Posterior vena cava (tissue), 2 donors: ENCODE measurements at places on chromosomes 3 and 15. TPM values are rescaled to one million over a fixed set of nuclear protein-coding genes. Genes with fewer than 3 reads are reported as not detected.
A peak's percentile ranks its signal among the peaks of the same experiment; 100 is the strongest.

XCR1 gene
- total RNA-seq: 0.14 TPM

DAZL gene
- total RNA-seq: not detected

FAM107A gene
- total RNA-seq: 38.7 TPM

IRAK2 gene
- total RNA-seq: 2.3 TPM

- DNase-seq: no peak
These were observed 56.6 kb upstream of the FAM3D start for GRCh38 chr3:58723173-58723572.

GRCh38 chr3:70583682-70584081 lies 271.2 kb upstream of the MDFIC2 start:
- no peak for DNase-seq

GRCh38 chr3:116770815-116771450 lies 61.4 kb downstream of the TUSC7 start:
- DNase-seq: no peak

DNA sequence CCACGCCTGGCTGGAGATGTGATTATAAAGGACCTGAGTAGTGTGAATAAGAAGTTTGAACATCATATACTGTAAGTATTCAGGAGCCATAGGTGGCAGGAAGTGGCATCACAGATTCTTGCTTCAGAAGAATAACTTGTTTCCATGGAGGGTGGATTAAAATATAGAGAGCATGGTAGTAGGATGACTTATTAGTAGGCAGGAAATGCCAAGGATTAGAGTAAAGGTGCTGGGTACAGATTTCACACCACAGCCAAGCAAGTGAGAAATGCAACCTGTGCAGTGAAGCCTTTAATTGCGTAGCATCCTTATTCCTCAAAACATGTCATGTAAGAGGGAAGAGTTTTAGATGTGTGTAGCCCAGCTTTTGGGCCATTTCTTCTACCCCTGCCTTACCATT lies 30.8 kb downstream of the IFT122 start:
- DNase-seq: no peak

DNA sequence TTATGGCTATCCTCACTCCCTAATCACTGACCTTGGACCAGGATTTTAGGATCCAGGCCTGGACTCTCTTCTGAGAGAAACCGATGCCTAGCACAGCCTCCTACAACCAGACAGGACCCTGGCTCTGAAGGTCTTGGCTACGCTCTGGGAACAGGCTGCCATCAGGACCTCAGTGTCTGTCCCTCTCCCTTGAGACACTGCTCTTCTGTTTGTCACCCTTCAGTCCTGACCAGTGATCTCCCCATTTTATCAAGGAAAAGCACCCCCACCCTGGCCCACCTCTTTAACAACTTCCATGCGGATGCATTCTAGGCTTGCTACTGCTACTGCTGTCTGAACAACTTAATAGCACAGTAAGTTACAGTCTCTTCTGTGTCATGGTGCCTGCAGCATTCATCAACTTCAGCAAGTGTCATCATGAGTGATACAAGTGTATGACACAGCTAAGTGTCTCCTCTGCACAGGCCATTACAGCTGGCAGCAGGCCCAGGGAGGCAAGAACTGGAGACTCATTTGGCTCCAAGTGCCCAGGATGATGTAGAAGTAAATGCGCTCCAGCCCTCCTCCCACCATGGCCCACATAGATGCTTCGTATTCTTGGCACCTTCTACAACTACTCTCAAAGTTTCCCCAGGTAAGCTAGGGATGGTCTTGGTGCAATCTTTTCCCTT lies 302.4 kb downstream of the EPHB1 start:
- DNase-seq: no peak

DNA sequence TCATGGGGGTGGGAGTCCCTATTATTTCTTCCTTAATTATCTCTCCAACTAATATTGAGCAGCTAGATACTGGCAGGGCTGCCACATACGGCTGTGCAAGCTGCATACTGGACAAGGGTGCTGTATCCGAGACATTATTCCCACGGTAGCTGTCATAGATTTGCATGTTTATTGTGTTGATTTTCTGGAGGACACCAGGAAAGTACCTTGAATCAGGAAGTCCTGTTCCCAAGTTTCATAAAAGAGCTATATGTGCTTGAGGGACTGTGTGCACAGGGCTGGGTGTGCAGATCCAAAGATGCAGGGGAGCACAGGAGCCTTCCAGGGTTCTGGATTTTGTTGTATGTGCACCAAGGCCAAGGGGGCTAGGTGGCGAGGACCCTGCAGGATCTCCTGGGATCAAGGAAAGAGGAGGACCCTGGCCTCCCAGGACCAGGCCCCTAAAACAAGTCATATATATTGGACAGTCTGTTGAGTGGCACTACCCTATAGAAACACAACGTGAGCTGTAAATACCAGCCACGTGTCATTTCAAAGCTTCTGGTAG lies 119.2 kb upstream of the ALDH1A3 start:
- peak; percentile 45 for DNase-seq

DNA sequence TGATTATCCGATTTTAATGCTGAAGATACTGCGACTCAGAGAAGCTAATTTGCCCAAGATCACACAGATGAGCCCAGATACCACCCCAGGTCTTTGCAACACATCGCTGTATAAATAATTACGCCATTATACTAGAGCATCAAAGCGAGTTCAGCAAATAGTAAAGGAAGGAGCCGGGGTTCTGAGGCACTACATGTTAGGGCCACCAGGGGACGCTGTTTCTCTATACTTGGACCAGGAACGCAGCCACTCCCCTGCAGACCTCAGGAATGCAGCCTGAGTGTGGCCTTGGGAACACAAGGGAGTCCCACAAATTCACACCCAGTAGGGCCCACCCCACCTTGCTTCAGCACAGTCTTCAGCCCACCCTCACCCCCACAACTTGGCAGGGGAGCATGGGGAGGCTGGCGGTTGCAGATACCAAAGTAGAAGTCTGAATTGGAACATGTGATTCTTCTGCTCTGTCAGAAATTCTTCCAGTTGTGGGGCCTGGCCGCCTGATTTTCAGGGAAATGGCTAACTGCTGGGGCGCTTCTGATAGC lies 57.8 kb upstream of the RYK start:
- DNase-seq: peak; percentile 93

GRCh38 chr3:152185891-152186630 lies 82.7 kb upstream of the MBNL1 start:
- DNase-seq: no peak

DNA sequence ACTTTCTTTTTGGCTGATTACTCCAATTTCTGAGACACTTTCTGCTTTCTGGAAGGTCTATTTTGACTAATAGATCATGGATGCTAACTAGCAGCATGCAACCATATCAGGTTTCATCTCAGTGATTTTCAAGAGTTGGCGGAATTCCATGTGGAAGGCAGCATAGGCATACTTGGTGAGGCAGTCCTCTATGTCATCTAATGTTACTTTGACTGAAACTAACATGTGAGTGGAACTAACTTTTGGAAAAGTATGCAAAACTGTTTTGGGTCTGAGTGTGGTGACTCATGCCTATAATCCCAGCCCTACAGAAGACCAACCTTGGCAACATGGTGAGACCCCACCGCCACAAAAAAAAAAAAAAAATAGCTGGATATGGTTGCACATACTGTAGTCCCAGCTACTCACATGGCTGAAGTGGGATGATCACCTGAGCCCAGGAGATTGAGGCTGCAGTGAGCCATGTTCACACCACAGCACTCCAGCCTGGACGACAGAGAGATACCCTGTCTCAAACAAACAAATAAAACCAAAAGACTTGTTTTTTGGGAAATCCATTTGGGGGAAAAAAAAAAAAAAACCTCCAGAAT lies 1033.7 kb downstream of the ROBO1 start:
- no peak for DNase-seq
